ENCODE measurements at places on chromosomes 11 and 22. TPM values are rescaled to one million over a fixed set of nuclear protein-coding genes. Genes with fewer than 3 reads are reported as not detected.

- no peak overlapping the region for H3K4me3 ChIP-seq
- no peak overlapping the region for H3K27ac ChIP-seq
- no peaks in the 10 kb centered on the region for H3K27me3 ChIP-seq
- H3K36me3 ChIP-seq, result no peaks in the 10 kb centered on the region
Observed at GRCh38 chr11:60657888-60658287, 41.5 kb upstream of the MS4A8 start.

DNA sequence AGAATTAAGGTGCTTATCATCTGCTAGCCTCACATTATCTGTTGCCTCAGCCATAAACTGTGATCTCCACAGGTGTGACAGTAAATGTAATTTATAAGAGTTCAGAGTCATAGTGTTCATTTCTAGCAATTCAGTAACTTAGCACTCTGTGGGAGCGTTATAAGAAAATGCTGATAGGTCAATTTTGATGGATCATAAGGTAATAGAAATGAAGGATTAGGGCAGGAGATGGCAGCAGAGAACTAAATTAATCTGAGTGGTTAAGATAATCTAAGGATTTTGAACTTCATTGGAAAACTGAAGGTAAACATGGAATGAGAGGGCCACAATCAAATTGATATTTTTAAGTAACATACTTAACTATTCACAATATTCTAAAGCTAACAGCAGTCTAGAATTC, 26.5 kb upstream of the SLC22A9 start:
- no peaks in the 10 kb centered on the region for H3K36me3 ChIP-seq
- DNase-seq, result no peak
- no peaks in the 10 kb centered on the region for H3K27me3 ChIP-seq

DNA sequence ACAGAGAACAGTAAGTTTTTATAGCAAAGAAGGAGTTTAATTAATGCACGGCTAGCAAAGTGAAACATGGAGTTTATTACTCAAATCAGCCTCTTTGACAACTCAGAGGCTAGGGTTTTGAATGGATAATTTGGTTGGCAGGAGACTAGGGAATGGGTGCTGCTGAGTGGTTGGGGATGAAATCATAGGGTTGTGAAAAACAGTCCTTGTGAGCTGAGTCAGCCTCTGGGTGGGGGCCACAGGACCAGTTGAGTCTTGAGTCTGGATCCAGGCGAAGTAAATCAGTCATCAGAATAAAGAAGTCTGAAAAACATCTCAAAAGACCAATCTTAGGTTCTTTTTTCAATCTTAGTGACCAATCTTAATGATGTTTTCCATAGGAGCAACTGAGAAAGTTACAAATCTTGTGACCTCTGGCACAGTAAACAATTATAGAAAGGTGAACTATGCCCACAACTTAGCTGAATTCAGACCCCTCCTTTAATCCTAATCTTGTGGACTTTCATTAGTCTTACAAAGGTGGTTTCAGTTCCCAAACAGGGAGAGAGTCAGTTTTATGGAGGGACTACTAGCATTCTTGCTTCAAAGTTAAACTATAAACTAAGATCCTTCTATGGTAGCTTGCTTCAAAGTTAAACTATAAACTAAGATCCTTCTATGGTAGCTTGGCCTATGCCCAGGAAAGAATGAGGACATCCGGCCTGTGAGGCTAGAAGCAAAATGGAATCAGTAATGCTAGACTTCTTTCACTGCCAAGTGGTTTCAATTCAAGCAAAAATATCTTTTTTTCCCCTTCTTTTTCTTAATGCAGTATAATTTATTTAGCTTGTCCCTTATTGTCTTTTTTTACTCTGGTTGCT, 84.5 kb downstream of the AASDHPPT start:
- H3K27ac ChIP-seq, result no peak overlapping the region
- H3K4me3 ChIP-seq, result no peak overlapping the region
- H3K36me3 ChIP-seq, result no peaks in the 10 kb centered on the region

DNA sequence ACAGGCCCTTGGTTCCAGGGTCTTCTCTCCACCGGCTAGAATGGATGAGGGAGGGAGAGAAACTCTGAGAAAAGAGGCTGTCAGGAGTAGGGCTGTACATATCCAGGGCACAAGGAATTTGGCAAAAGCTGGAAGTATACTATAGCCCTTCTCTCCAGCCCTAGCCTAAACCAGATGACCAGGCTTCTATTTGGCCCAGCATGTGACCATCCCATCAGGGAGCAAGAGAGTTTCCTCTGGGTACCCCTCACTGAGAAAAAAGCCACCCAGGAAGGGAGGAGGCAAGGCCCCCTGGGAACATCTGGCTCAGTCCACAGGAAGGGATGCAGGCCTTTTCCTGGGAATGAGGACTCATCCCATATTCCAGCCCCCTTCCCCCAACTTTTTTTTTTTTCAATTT, 8.3 kb downstream of the CD44 start:
- H3K4me3 ChIP-seq, result no peak overlapping the region
- DNase-seq, result no peak
- no peaks in the 10 kb centered on the region for H3K27me3 ChIP-seq

- no peaks in the 10 kb centered on the region for H3K27me3 ChIP-seq
- H3K27ac ChIP-seq, result no peak overlapping the region
- no peaks in the 10 kb centered on the region for H3K36me3 ChIP-seq
Observed at GRCh38 chr11:119749006-119749565, 20.1 kb upstream of the NECTIN1 start.

- H3K27ac ChIP-seq, result no peak overlapping the region
- H3K4me1 ChIP-seq, result no peaks in the 10 kb centered on the region
- peaks cover 28% of the 10 kb centered on the region for H3K27me3 ChIP-seq
Observed at GRCh38 chr11:16804104-16804947, 65.9 kb downstream of the C11orf58 start.

DNA sequence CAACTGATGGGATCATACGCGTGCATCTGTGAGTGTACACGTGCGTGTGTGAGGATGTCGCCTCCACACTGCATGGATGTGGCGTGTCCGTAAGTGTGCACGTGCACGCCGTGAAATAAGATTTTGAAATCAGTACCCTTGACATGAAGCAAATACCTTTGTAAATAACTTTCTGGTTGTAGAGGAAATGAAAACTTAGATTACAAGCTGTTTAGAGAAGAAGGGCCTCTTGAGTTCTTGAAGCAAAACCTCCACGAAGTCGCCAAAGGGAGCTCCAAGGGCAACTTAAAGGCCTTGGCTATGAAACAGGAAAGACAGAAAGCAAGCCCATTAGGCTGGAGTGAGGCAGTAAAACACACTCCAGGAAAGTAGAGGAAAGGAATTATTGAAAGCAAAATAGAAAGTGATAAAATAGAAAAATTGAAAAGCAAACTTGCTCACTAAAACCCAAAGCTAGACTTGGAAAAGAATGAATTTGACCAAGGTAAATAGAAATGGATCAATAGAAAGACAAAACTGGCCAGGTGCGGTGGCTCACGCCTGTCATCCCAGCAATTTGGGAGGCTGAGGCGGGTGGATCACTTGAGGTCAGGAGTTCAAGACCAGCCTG, 29.7 kb upstream of the TOLLIP start:
- peaks cover 16% of the 10 kb centered on the region for H3K4me1 ChIP-seq
- no peak overlapping the region for H3K4me3 ChIP-seq
- no peaks in the 10 kb centered on the region for H3K27me3 ChIP-seq
- no peaks in the 10 kb centered on the region for H3K36me3 ChIP-seq
- H3K27ac ChIP-seq, result no peak overlapping the region

Gene OR10A5
- not detected for total RNA-seq

Gene GDPD4
- not detected for total RNA-seq

DNA sequence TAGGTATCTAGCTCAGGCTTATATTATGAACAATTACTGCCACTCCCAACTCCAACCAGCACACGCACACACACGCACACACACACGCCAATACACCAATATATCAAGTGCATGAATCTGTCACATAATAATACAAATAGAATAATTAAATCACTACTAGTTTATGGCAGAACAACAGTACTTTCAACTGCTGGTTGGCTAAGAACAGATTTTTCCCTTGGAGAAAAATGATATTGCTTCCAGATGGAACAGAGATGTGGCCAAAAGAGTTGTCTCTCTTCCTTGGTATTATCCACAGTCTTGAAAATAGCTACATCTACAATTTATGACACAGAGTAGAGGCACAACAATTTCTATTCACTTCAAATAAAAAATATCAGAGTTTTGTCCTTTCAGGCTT, 538.3 kb upstream of the FAT3 start:
- DNase-seq, result no peak
- no peak overlapping the region for H3K27ac ChIP-seq
- no peaks in the 10 kb centered on the region for H3K36me3 ChIP-seq

DNA sequence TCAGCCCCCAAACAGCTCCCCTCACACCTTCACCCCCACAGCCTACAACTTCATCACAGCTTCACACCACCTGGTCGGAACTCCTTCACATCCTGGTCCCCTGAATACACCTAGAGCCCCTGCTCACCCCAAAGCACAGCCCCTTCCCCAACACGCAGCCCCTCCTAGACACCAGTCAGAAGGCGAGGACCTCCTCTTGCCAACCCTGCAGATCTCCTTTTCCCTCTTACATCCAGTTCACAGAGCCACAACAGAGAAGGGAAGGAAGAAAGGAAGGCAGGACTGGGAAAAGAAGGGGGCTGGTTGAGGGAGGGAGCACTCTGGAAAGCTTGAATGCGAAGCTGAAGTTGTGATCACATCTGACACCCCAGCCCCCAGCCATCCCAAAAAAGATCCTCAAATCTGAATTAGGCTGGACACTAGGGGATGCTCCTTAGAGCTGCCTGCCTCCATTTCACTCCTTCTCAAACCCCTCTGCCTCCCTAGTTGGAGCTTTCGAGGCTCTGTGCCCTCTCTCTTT, 629 bp downstream of the CCKBR start:
- H3K4me3 ChIP-seq, result no peak overlapping the region
- no peak for DNase-seq
- H3K27me3 ChIP-seq, result no peaks in the 10 kb centered on the region
- H3K36me3 ChIP-seq, result no peaks in the 10 kb centered on the region

Gene TP53I11
- 55.3 TPM for total RNA-seq

- H3K36me3 ChIP-seq, result no peaks in the 10 kb centered on the region
- DNase-seq, result no peak
- no peak overlapping the region for H3K4me3 ChIP-seq
Observed at GRCh38 chr11:14809466-14809865, 82.6 kb downstream of the CYP2R1 start.

All from SJSA1 (cell line).